ENCODE measurements at places on chromosomes 1 and 21. TPM values are rescaled to one million over a fixed set of nuclear protein-coding genes. Genes with fewer than 3 reads are reported as not detected.

Gene DEPDC1
- total RNA-seq: 2.0 TPM

Gene DPT
- 0.49 TPM for total RNA-seq

Gene IFNGR2
- total RNA-seq: 35.7 TPM

Gene NCAM2
- total RNA-seq: 35.9 TPM

Gene PRPF38B
- 13.8 TPM for total RNA-seq

Gene ATP1A4
- total RNA-seq: under 0.01 TPM

Gene C8A
- total RNA-seq: not detected

Gene GBP6
- 0.25 TPM for total RNA-seq

Gene C21orf91
- 8.6 TPM for total RNA-seq

Gene KRTAP13-3
- total RNA-seq: not detected

Gene SLC30A2
- not detected for total RNA-seq

Gene SLC44A3
- 1.7 TPM for total RNA-seq

Gene HTR6
- total RNA-seq: 0.25 TPM

Gene INSRR
- total RNA-seq: 0.25 TPM

Gene GCLM
- 6.9 TPM for total RNA-seq

Gene IFI44L
- 4.4 TPM for total RNA-seq

Gene OR2L5
- 0.25 TPM for total RNA-seq

Gene AKR7A3
- 1.7 TPM for total RNA-seq

Gene IL22RA1
- not detected for total RNA-seq

Gene CDCA8
- total RNA-seq: 1.2 TPM

Gene S100B
- total RNA-seq: 10.1 TPM

Gene TMEM61
- total RNA-seq: not detected

Gene FALEC
- total RNA-seq: not detected

Gene SPRR1B
- not detected for total RNA-seq

Gene CD2
- not detected for total RNA-seq

Gene PLA2G4A
- 1.2 TPM for total RNA-seq

Gene RGS16
- total RNA-seq: 2.2 TPM
